Right cardiac atrium (tissue), 5 donors: ENCODE measurements at places on chromosomes 1 and 21. TPM values are rescaled to one million over a fixed set of nuclear protein-coding genes. Genes with fewer than 3 reads are reported as not detected.

Gene SPAG17
- total RNA-seq = not detected

Gene MAB21L3
- not detected for total RNA-seq

Gene OR2T33
- total RNA-seq = not detected

Gene LCE3E
- not detected for total RNA-seq

Gene LGR6
- 22.4 TPM for total RNA-seq

GRCh38 chr1:44594871-44595735 is 79.2 kb downstream of the TMEM53 start:
- peak; percentile 91 for DNase-seq

DNA sequence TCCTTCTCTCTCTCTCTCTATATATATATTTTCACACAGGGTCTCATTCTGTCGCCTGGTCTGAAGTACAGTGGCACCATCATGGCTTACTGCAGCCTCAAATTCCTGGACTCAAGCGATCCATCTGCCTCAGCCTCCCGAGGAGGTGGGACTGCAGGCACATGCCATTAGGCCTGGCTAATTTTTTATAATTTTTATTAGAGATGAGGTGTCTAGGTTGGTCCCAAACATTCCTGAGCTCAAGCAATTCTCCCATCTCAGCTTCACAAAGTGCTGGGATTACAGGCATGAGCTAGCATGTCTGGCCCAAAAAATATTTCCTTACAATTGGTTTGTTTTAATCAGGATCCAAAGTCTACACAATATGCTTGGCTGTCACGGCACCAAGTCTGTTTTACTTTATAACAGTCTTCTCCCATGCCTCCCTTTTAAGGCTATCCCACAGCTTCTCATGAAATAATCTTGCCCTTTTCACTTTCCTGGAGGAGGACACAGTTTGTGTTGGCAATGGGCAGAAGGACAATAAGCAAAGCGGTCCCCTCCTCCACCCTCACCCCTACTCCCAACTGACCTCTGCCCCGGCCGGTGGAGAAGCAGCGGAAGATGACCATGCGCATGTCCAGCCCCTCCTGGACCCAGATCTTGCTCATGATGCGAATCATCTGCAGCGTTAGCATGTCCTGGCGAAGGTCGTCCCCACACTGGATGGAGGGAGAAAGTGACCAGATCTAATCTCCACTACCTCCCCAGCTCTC is 28.2 kb upstream of the PPP1R15B start:
- DNase-seq = peak; percentile 57

GRCh38 chr1:81880781-81881180 is 80.0 kb downstream of the ADGRL2 start:
- no peak for DNase-seq

- no peak for DNase-seq
Measured at GRCh38 chr21:42390696-42391095, 5.2 kb downstream of the TMPRSS3 start.

DNA sequence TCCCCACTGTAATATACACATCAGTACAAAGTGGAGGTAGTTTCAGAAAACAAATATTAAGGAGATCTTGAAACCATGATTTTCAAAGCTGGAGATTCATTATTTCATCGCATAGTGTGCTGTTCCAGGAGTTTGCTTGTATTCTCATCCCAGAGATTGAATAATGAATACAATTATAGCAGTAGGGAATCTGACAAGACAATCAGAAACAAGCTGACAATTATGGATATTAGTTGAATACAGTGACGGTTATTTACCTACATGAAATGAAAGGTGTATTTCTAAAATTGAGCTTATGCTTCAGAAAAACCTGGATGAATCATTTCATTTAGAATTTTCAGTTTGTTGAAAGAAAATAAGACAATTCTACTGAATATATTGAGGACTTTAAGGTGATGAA is 2119.0 kb downstream of the MRPL39 start:
- no peak for DNase-seq

GRCh38 chr1:223711747-223712193 is 569 bp upstream of the CAPN2 start:
- no peak for DNase-seq

DNA sequence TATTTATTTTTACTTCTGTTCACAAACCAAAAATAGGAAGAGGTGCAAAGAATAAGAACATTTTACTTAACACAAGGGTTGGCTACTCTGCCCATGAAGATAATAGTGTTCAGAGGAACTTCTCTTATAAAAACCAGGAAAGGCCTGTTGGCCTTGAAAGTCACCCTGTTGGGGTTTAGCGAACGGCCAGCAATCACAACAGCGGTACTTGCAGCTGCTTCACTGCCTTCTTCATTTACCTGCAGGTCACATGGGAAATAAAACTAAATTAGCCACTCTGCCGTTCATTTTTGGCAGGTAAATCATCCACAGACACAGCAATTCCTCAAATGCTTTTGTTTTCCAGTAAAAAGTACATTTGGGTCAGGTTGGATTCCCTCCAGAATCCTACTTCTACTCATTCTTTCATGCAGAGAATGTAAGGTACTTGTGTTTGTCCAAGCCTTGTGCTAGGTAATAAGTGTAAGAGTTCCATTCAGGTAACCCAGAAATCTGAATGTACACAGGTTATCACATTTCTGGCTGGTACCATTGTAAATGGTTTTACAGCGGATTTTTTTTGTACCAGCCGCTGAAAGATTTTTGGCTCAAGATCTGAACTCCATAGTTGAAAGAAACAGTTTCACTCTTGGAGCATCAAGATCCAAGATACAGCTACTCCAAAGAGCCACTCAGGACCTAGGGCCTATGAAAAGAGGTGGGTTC is 13.1 kb downstream of the SERPINC1 start:
- DNase-seq = no peak
